ENCODE measurements at places on chromosomes 3 and 15.

DNA sequence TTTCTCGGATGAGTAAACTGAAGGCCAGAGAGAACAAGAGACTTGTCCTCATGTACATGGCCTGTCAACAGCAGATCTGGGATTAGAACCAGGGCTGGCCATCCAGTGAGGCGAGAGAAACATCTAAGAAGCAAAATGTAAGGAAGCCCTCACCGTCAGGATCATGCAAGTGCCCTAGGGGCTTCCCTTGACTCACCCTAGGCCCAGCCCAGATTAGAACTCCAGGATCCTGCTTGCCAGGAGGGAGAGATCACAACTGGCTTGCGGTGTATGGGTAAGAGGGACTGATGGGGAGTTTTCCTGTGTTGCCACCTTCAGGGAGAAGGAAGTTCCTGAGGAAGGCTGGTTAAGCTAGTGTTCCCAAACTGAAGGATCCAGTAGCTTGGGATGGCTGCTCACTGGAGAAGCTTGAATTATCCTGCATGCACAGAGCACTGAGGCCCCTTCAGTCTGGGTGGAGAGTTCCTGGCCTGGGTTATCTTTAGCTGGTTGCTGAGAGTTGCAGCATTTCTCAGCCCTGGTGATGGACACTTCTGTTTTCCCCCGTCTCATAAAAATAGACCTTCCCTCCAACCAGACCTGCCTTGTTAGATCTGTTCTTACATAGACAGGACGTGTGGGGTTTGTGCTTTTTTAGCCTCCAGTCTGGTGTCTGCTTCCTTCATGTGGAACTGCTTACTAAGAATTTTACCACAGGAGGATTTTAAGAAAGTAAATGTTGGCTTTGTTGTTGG, 28.2 kb upstream of the XIRP1 start:
- no peak for DNase-seq

DNA sequence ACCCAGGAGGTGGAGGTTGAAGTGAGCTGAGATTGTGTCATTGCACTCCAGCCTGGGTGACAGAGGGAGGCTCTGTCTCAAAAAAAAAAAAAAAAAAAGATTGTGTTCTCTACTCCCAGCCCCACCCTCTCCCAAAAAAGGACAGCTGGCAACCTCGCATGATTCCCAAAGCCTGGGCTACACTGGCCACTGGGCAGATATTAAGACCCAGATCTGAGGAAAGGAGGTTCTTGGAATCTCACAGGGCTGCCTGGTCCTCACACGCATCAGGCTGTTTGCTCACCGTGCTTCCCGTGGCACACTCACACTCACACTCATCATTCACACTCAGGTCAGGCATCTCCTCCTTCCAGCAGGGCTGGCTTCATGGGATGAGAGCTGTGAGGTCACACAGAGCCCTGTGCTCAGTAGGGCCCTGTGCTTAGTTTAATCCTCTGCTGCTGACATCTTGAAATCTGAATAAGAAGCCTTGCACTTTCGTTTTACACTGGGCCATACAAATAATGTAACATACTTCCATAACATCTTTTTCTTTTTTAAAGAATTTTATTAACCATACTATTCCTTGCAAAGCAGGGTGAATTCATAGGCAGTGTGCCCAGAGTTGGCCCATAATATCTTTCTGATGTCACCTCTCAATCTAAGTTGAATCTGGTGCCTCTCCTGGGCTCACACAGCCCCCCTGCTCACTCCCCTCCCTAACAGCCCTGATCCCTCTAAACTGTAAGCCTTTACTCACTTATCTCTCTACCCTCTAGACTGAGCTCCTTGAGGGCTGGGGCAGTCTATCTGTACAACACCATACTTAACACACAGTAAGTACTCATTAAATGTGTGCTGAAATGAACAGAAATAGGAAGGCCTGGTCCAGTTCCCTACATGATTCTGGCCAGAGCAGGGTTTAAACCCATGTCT, 50.2 kb upstream of the C15orf39 start:
- DNase-seq = no peak

DNA sequence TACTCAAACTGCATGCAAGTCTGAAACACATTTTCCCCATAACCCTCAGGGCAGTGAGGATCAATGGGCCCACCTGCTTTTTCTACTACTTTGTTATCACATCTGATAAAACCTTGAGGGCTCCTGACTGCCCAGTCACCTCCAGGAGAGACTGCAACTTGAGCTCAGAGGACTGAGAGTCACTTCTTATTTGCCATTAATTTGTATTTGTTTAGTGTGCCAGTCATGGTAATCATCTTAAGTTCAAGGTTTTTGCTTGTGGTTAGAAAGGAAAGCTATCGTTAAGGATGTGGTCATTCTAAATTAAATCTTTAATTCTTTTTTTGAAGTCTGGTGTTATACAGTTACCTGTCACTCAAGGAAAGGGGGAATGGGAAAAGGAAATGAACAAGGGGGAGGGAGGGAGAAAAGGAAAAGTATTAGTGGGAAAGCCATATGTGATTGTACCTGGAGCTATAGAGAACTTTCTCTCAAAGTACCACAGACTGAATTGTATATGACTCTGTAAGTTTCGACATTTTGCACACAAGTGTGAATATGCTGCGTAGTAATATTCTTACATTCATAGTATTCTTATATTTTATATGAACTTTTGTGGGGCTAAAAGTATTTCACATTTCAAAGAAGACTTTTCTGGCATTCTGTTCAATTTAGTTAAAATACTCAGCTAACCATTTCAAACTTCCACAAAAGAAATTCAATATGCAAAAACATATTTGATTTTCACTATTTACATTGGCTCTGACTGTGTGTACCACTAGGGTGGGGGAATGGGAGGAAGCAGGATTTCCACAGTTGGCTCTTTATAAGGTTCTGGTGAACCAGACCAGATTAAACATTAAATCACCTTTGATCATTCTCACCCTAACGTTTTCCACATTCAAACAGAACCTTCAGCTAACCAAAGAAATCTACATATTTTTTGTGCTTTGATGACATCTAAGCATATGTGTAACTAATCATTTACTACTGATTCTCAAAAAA, 166.5 kb upstream of the ATP11B start:
- DNase-seq = no peak

GRCh38 chr3:48765376-48765775, 48.4 kb upstream of the IP6K2 start:
- DNase-seq = no peak

DNA sequence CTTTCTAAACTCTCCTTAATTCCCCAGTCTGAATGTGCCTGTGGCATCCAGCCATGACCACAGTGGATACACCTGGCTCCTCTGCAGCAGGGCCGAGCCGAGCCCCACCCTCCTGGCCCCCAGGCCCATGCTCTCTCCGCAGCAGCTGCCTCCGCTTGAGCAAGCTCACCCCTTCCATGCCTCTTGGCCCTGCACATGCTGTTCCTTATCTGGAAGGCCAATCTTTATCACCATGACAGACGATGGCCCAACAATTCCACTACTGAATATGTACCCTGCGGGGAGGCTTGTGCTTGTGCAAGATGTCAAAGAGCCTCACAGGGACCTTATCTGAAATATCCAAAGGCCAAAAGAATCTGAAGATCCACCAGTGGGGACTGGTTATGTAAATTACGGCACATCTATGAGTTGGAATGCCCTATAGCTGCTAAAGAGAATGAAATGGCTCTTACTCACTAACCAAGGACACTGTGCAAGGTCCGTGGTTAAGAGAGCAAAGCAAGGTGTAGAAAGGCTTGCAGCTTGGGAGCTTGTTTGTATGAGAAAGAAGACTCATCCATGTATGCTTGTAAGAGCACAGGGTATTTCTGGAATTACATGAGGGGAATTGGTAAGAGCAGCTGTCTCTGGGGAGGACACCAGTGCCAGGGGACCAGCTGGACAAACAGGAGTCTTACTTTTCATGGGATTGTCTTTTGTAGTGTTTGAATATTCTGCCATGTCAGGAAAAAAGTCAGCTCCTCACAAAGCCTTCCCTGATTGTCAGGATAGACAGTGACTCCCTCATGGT, 55.2 kb downstream of the WNT7A start:
- DNase-seq = no peak

- DNase-seq = no peak
Observed at GRCh38 chr15:97350813-97351212, 609.7 kb upstream of the ARRDC4 start.

DNA sequence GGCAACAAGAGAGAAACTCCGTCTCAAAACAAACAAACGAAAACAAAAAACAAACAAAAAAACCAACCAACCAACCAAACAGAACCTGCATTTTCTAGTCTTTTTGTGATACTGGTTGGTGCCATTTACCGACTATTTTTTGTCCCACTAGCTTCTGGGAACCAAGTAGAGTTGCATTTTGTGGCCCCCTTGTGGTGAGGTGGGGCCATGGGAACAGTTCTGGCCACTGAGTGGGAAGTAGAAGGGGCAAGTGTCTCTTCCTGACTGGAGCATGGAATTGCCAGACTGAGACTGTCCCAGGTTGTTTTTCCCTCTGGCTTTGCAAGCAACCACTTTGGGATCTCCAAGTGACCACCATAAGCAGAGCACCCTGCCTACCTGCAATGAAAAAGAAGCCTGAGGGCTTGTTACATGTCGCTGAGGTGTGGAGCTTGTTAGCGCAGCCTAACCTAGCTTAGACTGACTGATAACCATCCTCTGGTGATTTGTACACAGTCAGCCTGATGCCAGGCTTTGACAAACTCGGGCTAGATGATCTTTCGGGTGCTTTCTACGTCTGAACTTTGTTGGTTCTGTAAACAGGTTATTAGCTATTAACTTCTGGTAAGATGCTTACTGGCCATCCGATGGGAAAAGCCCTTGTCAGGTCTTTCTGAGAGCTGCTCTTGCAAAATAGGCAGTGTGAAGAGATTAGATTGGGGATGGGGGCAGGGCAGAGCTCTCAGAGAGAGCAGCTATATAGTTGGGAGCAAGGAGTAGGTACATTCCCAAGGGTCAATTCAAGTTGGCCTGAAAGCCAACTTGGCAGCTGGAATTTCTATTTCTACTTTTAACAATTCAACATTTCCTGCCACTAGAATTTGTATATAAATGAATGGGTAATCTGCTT, 172.2 kb downstream of the SSR3 start:
- DNase-seq = peak; percentile 42

DNA sequence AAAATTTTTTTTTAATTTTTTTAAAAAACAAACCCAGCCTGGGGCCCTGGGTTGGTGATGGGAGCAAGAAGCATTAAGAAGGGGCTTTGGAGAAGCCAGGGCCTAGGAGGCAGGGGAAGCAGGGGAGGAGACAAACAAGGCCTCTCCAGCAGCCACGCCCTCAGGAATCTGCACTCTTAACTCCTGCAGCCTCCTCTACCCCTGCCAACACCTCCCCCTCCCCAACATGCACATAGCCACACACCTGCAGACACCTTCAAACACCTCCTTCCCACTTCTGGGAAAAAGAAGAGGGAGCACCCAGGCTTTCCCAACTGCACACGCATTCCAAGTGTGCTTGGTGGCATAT, 2.7 kb upstream of the DCAF1 start:
- no peak for DNase-seq

All from stimulated activated CD8-positive, alpha-beta memory T cell treated with anti-CD3 and anti-CD28 coated beads, Interleukin-4, amount 100 ng/mL, for 48 hours (primary cell).